ENCODE measurements at places on chromosomes 2 and 18.

- no peak for DNase-seq
Measured at GRCh38 chr18:36162981-36163380, 24.3 kb upstream of the MOCOS start.

DNA sequence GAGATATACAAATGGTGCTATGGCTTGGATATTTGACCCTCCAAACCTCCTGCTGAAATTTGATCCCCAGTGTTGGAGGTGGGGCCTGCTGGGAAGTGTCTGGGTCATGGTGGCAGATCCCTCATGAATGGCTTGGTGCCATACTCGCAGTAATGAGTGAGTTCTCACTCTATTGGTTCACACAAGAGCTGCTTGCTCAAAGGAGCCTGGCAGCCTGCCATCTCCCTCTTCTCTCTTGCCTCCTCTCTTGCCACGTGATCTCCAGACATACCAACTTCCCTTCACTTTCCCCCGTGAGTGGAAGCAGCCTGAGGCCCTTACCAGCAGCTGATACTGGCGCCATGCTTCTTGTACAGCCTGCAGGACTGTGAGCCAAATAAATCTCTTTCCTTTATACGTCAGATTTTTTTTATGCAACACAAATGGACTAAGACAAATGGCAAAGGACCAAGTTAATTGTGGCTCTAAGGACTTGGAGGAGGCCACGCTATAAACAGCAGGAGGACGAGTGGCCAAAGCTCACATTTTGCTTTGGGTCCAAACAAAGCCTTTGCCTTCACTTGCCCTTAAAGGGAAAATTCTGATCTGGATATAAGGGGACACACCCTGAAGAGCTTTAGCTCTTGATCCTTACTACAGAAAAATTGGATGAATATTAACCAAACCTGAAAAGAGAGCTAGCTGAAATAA lies 214.7 kb downstream of the SS18 start:
- no peak for DNase-seq

DNA sequence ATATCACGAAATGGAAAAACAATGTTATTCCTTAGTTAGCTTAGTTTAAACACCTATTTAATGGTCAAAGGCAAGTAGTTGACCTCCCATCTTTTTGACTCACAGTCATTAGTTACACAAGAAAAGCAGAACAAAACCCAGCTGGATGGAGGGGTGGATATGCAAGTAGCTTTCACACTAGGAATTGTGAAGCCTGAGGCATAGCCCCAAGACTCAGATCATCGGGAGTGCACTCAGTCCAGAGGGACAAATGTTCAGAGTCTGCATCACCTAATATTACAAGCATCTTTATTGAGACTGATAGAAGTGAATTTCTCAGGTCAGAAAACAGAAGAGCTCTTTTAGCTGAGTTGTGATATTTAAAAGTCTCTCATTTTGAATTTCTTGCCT lies 15.5 kb upstream of the CPS1 start:
- no peak for DNase-seq

DNA sequence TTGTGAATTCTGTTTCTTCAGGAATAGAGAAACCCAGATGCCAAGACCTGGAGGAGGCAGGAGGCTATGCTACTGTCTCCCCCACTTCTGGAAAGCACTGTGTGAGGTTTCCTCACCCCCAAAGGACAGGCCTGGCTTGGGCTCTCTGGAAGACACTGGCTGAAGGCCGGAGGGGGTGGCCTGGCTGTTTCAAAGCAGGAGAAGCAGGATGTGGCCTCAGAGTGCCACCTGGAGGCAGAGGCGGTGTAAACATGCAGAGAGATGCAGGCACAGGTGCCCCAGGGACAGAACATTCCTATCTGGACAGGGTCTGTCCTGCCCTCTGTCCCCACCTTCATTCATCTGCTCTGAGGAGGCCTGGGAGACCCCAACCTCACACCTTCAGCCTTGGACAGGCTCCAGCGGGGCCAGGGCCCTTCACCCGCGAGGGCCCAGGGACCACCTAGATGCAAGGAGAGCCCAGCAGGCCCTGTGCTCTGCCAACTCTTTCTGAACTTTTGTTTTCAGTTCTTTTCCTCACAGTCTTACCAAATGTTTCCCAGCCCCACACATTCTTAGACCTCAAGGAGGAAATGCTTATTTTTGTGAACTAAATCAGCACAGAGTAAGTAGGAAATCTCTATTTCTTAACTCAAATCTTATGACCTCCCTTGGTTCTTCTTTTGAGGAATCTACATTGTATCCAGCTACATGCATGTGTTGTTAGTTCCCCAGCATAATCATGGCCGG lies 79.2 kb downstream of the LONRF2 start:
- no peak for DNase-seq

DNA sequence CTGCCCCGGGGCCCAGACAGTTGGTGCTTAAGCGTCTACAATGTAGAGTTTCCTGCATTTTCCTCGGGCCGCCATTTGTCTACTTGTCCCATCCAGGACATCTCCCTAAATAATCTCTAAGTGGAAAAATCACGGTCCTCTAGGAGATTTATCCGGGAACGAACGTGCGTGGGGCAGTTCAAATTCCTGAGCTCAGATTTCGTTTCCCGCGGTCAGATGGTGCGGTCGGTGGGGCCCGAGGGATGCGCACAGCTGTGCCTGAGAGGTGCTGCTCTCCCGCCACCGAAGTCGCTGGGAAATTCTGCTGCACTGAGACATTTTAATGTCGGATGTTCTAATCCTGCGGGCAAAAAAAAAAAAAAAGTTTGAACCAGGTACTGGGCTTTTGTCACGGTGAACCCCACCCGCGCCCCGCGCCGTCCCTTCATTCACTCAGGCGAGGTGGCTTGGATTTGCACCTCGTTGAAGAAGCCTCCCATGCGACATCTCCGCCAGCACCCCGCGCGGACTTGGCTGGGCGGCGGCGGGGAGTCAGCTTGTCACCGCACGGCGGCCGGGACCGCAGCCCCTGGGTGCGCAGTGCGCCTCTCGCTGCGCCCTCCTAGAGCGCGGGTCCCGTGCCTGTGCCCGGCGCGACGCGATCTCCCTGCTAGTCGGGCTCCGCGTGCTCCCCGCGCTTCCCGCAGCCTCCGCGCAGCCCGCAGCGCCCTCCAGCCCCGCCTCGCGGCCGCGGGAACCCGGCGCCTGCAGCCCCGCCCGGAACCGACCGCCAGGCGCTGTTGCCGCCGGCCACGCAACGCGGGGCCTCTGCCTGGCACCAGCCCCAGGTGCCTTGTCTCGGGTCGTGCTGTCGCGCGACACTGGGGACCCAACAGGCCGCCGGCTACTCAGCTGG lies 191.9 kb upstream of the TCF4 start:
- DNase-seq, result no peak

- DNase-seq, result peak; percentile 31
Measured at GRCh38 chr18:48675352-48675761, 136.5 kb downstream of the CTIF start.

- no peak for DNase-seq
Measured at GRCh38 chr2:73035899-73036711, 35.4 kb downstream of the SFXN5 start.

DNA sequence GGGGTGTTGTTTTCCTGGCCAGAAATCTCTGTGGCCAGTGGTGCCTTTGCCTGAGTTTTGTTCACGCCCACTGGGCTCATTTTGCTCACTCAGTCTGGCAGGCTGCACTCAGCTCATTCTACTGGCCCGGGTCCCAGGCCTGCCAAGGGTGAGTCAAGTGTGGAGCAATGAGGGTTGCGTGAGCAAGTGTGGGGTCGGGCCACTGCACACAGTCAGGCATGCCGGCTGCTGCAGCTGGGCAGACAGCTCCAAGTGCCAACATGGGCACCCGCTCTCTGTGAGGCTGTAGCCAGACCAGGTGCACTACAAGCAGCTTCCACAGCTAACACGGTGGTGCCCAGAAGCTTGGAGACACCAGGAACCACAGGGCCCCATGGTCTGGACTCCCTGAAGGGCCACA lies 801.1 kb upstream of the RAB6C start:
- DNase-seq, result peak; percentile 61

- peak; percentile 54 for DNase-seq
Measured at GRCh38 chr2:236776695-236777251, 207.1 kb downstream of the ACKR3 start.

DNA sequence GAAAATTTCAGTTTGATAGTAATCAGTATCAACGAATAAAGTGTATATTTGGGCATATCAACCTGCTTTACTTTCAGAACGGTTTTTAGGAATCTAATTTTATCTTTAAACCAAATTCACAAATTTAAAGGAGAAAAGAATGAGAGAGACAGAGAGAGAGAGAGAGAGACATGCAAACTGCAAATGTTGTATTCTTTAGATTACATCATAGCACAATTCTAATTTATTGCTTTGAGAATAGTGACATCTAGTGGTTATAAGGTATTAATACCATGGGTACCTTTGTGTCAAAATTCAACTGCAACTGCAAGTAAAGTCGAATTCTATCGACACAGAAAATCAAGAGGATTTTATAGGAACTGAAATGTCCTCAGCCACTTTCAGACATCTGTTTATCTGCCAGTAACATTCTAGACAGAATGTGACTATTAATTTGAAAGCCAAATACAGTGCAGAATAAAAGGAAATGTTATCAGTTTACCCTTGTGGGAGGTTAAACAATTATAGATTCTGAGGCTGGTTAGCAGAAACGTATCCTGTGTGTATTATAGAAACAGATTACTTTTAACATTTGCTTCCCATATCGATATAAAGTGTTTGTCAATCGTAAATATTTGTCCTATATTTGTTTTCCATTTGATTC lies 529.8 kb upstream of the VRK2 start:
- no peak for DNase-seq

DNA sequence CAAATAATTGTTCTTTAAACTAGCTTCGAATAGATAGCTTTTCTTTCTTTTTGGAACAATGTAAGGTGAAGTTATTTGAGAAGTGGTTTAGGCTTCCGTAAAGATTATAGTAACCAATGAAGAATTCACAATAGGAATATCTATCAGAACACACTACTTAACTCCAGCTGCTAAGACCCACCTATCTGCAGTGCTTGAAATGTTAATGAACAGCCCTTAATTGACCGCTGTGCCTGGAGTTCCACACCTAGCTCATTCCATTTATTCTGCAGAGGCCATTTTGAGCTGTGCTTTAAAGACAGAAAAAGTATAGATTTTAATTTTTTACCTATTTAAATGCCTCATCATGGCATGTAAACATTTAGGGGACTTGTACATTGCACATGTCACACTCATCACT lies 83.3 kb upstream of the APCDD1 start:
- no peak for DNase-seq

DNA sequence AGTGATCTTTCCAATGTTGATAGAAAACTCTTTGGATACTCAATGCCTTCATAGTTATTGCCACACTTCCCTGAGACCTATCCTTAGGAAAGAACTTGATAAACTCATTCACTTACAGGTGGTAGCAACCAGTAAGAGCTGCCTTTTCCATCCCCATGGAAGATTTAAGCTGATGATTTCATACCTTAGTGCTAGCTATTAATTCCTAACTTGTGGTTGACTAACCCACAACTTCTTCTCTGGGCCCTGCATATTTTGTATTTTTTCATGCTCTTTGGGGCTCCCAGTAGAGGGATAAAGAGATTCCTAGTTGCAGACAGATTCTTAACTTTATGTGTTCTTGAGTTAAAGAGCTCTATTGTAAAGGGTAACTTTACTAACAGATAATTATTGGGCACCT lies 25.2 kb upstream of the SIX3 start:
- DNase-seq, result no peak
